ENCODE measurements at places on chromosomes 3 and 15.

GRCh38 chr3:45640091-45640507 is 45.5 kb downstream of the LIMD1 start:
- DNase-seq = no peak

GRCh38 chr3:12188328-12188648 is 29.6 kb upstream of the TIMP4 start:
- no peak for DNase-seq

GRCh38 chr15:63453186-63453905 is 51.0 kb upstream of the USP3 start:
- no peak for DNase-seq

- DNase-seq = no peak
Measured at GRCh38 chr3:172262991-172263608, 185.2 kb downstream of the GHSR start.

DNA sequence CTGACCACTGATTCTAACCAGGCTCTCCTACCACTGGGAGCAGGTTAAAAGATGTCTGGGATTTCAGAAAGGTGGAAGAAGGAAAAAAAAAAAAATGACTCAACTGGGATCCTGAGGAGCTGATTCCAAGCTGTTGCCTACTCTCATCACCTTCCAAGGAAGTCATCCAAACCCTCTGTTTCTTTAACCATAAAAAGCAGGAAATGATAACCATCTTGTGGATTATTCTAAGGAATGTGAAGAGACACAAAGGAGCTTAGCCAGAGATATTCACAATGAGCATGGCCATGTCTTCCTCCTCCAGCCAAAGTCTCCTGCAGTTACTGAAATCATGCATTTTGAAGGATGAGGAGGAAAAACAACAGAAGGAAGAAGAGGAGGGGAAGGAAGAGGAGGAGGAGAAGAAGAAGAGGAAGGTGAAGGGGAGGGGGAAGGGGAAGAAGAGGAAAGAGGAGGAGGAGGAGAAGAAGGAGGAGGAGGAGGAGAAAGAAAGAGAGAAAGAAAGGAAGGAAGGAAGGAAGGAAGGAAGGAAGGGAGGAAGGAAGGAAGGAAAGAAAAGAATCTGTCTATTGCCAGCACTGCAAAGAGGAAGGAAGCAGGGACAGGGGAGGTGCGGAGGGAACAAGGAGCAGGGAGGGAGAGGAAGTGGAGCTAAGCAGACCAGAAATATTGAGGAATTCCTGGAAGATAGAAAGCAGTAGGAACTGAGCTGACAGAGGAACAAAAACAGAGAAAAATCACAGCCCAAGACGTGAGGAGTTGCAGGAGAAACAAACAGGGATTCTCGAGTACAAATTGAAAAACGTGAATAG is 229.2 kb downstream of the UACA start:
- DNase-seq = no peak

DNA sequence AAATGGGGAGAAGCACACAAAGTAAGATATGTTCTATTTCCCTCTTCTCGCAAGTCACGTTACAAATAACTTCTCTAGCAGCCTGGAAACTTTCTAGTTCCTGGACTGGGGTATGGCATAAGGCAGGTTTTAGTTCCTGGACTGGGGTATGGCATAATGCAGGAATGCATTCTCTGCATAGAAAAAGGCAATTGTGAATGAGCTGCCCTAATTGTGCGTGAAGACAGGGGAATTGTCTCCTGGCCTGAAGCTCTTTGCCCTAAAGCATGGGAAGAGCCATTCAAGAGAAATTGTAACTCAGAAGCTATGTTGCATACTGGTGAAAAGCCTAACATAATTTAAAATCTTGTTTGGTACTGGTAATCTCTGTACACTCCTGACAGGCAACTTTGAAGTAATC is 54.3 kb upstream of the CBLB start:
- DNase-seq = no peak

DNA sequence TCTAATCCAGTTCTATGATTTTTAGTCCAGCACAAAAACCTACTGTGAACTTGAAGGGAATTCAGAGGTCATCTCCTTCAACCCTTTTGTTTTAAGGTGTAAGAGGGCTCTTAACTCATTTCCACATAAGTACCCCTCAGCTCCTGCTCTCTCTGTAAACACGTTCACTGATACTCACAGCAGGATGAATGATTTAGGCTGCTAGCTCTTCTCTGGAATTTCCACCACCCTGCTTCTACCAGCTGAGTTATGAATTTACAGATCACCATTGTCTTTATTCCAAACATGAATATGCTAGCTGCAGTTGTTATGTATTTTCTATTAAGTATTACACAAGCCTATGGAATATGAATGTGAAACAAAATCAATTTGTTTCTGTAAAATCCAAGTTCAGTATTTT is 101.3 kb upstream of the NANOGP8 start:
- no peak for DNase-seq

Data from effector CD8-positive, alpha-beta T cell (primary cell).